ENCODE measurements at places on chromosomes 2 and 18.

DNA sequence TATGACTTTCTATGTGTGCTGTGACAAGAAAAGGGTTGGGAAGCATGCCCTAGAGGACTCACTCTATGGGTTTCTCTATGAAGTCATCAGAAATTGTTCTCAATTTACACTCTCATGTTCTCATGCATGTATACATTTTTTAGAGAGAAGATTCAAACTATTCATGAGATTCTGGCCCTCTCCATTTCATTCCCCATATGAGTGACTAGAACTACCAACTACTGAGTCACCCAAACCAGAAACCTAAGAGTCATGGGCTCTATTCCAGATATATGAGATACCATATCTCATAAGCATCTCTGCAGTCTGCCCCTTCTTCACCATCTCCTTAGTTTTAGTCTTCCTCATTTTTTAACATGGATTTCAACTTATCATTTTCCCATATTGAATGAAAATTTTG lies 87.7 kb downstream of the EXOC6B start:
- no peak for DNase-seq

DNA sequence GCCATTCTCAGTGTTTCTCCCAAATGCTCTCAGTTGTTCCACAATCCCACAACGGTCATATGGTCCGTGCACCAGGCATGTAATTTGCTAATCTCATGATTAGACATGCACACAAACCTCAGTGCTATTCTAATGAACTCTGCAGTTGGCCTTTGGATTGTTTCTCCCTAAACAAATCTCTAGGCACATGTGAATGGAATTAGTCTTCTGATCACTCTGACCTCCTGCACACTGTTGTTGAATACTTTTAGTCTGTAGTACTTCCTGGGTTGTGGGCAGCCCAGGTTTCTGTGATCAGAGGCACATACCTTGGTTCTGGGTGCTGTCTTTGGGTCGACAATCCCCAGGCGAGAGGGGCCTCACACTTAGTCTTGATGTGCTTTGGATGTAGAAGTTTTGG lies 498.7 kb upstream of the SPRED2 start:
- no peak for DNase-seq

GRCh38 chr18:2656237-2656980 lies 883 bp downstream of the SMCHD1 start:
- DNase-seq = peak; percentile 33

GRCh38 chr2:108325756-108326155 lies 37.1 kb downstream of the SULT1C2 start:
- no peak for DNase-seq

DNA sequence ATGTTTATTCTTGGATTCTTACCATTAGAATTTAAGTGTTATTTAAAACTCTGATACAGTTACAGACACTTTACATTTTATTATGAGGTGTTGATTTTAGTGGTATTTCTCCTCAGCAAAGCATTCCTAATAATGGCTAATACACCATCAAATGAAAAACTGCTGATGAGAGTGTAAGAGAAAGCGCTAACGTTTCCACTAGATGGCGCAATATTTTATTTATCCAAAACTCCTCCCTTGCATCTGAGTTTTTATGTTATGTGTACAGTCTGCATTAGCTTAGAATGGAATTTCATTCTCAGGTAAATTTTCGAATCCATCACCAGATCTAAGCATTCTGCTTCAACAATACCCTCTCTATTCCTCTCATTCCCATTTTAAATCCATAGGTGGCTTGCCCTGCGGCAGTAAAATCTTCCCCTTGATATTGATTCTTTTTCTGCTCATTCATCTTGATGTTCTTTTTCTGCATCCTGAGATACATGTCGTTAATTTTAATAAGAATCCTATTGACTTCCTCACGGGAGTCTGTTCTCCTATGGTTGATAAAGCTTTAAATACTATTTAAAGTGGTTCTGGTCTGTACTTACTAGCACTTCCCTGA lies 53.9 kb downstream of the PRKRA start:
- no peak for DNase-seq

- no peak for DNase-seq
Observed at GRCh38 chr18:63604791-63605567, 17.8 kb downstream of the SERPINB13 start.

DNA sequence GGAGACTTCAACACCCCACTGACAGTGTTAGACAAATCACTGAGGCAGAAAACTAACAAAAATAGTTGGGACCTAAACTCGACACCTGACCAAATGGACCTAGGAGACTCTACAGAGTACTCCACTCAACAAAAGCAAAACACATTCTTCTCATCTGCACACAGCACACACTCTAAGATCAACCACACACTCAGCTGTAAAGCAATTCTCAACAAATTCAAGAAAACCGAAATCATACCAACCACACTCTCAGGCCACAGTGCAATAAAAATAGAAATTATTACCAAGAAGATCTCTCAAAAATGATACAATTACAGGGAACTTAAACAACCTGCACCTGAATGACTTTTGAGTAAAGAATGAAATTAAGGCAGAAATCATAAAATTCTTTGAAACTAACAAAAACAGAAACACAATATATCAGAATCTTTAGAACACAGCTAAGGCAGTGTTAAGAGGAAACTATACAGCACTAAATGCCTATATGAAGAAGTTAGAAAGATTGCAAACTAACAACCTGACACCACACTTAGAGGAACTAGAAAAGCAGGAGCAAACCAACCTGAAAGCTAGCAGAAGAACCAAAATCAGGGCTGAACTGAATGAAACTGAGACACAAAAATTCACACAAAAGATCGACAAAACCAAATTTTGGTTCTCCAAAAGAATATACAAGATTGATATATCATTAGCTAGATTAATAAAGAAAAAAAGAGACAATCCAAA lies 46.3 kb downstream of the RTTN start:
- DNase-seq = no peak

GRCh38 chr2:193442293-193442692 lies 1247.6 kb upstream of the TMEFF2 start:
- no peak for DNase-seq

- peak; percentile 13 for DNase-seq
Observed at GRCh38 chr2:174835797-174836255, 71.6 kb upstream of the CHRNA1 start.

DNA sequence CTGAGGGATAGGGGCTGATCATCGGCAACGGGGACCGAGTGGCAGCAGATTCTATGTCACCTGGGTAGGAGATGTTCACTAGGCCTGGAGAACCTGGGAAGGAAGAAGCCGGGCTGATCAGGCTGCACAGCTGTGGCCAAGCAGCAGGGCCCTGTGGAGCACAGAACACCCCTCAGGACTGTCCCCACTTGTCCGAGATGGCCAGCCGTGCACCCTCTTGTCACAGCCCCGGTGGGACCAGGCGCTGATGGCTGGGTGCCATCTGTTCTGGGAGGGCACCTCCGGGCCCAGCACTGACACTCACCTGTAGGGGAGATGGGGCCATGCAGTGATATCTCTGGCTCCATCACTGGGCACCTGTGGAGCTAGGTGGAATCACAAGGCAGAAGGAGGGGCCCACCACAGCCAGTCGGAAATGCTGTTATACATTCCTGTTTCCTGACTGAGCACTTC lies 217.9 kb upstream of the RAB6C start:
- no peak for DNase-seq

GRCh38 chr2:241780939-241781569 lies 4.4 kb downstream of the GAL3ST2 start:
- no peak for DNase-seq

- no peak for DNase-seq
Observed at GRCh38 chr2:54803783-54804751, 80.6 kb downstream of the EML6 start.

- no peak for DNase-seq
Observed at GRCh38 chr18:62898359-62898758, 183.0 kb downstream of the PHLPP1 start.

DNA sequence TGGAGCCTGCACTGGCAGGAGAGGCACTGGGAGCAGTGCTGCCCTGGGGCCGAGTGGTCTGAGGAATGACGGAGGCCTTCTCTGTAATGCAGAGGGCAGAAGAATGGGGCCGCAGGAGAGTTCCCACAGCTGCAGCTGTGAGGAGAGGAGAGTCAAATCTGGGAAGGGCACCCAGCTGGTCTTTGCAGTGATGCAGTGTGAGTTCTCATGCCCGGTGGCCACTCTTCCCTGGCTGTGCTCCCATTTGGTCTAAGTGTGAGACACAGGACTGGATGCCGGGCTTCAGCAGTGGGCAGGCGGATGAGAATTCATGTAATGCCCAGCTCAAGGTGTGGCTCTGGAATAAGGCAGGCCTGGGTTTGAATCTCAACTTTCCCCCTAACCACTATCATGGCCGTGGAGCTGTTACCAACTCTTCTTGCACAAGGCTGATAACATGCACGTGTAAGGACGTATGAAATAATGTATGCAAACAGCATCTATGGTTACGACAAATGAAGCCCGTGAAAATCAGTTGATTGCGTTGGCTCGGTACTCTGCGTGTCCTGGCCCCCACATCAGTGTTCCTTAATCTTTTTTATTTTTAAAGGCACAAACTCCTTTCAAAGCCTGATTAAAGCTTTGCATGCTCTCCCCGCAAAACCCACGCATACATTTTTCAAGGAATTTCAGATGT lies 71.6 kb downstream of the ACKR3 start:
- DNase-seq = no peak

- DNase-seq = no peak
Observed at GRCh38 chr2:125312342-125312741, 1287.3 kb downstream of the CNTNAP5 start.

- DNase-seq = no peak
Observed at GRCh38 chr18:46338766-46339165, 234.6 kb downstream of the HAUS1 start.

GRCh38 chr2:239898292-239898925 lies 126.7 kb downstream of the NDUFA10 start:
- no peak for DNase-seq

- no peak for DNase-seq
Observed at GRCh38 chr2:67216103-67216502, 181.0 kb upstream of the ETAA1 start.

- DNase-seq = peak; percentile 2
Observed at GRCh38 chr2:202064171-202064880, 8.7 kb upstream of the KIAA2012 start.

DNA sequence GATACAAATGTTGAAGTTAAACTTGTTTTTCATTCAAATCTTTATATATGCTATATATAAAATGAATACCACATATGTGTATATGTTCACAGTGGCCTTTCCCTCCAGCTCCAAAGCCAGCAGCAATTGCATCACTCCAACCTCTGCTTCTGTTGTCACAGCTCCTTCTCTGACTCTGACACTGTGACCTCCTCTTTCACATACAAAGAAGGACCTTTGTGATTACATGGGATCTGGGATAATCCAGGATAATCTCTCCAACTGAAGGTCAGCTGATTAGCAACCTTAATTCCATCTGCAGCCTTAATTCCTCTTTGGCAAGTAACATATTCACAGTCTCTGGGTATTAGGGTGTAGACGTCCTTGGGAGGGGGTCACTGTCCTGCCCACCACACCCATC lies 8.4 kb downstream of the FLACC1 start:
- DNase-seq = no peak

- DNase-seq = no peak
Observed at GRCh38 chr18:30406728-30407127, 635.8 kb downstream of the DSC3 start.

- DNase-seq = no peak
Observed at GRCh38 chr2:235599596-235600338, 105.9 kb downstream of the AGAP1 start.

- no peak for DNase-seq
Observed at GRCh38 chr2:164363646-164364045, 257.6 kb downstream of the GRB14 start.

DNA sequence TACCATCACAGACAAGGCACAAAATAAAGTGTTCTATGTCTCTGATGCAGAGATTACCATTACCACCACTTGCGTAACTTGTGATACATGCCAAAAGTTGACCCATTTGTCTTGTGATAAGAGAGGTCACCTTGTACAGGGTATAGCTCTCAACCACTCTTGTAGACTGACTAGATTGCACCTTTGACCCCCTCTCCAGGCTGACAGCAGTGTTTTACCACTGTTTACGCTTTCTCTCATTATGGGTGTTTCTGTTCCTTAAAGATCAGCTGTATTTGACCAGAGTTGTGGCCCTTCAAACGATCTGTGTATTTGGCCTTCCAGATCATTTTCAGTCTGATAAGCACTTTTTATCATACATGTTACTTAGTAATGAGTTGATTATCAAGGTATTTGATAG lies 215.7 kb upstream of the HNMT start:
- no peak for DNase-seq

DNA sequence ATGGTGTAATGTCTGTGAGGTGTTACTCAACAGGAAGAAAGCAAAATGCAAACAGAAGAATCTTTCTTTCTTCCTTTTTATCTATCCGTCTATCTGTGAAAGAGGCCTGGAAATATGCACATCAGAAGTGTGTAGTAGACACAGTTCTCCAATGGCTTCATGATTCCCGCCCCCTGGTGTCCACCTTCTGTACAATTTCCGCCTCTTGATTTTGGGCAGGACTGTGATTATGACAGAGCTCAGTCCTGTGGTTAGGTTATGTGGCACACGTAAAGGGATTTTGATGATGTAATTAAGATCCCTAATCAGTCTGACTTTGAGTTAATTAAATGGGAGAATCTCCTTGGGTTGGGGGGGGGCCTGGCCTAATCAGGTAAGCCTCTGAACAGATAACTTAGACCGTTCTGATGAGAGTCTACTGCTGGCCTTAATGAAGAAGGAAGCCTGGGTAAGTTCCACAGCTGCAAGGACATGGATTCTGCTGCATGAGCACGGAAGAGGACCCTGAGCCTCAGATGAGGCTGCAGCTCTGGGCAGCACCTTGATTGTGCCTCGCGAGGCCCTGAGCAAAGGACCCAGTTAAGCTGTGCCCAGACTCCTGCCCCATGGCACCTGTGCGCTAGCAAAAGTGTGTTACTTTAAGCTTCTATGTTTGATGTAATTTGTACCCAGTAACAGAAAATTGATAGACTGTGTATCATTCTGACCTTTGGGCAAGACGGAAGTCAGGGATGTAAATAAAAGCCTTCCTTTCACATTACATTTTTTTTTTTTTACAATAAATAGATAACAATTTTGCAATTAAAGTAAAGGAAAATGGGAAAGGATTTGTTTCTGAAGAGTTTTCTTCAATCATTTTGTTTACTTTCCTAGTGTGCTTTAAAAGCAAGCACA lies 11.3 kb upstream of the KCNF1 start:
- no peak for DNase-seq

- no peak for DNase-seq
Observed at GRCh38 chr18:50461251-50461650, 86.4 kb downstream of the SKA1 start.

DNA sequence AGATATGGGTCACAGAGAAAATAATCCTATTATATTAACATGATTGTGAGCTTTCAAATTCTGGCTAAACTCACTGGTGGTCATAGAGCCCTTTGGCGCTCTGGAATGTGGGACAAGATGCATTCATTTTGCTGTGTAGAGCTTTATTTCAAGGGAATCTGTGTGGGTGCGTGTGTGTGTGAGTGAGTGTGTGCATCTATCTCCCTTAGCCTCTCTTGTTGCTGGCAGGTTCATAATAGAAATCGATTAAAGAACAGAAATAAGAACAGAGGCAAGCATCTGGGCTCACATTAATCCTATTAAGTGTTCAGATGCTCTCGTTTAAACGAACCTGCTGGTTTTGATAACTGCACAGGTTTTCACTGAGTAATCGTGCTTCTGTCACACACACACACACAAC lies 155.4 kb upstream of the PID1 start:
- DNase-seq = no peak

Data from stimulated activated CD4-positive, alpha-beta T cell treated with anti-CD3 and anti-CD28 coated beads, Interleukin-2, amount 100 ng/mL, for 48 hours (primary cell).